Stimulated activated CD4-positive, alpha-beta T cell treated with anti-CD3 and anti-CD28 coated beads, Interleukin-1b, Interleukin-23, amount 100 ng/mL, for 1 hour (primary cell): ENCODE measurements at places on chromosomes 1 and 21.

- no peak for DNase-seq
Measured at GRCh38 chr21:45295576-45296365, 8.1 kb upstream of the POFUT2 start.

- DNase-seq, result no peak
Measured at GRCh38 chr21:28421716-28422524, 570.8 kb downstream of the LTN1 start.

DNA sequence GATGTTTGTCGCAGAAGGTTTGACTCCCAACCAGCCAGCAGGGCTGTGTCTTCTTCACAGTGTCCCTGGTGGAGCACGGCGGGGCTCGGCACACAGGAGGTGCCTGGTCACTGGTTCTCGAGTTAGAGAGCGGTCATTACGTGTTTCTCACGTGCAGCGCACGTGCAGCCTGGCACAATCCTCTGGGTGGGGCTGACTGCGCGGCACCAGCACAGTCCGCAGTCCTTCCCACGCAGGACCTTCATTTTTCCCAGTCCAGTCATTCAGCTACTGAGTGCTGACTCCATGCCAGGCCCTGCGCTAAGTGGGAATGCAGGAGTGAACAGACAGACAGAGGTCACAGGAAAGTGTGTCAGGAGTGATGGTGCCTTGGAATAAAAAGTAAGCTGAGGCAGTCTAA is 46.2 kb upstream of the GPR153 start:
- DNase-seq, result no peak

GRCh38 chr1:40868051-40868723 is 6.0 kb upstream of the CITED4 start:
- DNase-seq, result no peak

GRCh38 chr1:155424091-155424490 is 103.4 kb downstream of the RUSC1 start:
- no peak for DNase-seq

DNA sequence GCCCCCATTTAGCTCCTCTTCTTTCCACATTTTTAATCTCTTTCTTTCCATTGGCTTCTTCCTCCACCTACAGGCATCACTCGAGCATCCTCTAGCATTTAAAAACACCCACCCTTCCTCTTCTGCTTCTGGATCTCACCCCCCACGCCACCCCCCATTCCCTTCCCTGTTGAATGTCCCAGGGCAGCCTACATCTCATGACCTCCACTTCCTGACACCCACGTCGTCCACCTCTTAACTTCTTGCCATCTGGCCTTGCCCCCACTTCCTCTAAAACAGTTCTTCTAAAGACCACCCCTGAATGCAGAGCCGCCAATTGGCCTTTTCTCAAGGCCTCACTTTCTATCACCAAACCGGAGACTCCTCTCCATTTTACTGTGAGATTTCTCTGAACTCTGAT is 6.1 kb upstream of the ETNK2 start:
- no peak for DNase-seq

DNA sequence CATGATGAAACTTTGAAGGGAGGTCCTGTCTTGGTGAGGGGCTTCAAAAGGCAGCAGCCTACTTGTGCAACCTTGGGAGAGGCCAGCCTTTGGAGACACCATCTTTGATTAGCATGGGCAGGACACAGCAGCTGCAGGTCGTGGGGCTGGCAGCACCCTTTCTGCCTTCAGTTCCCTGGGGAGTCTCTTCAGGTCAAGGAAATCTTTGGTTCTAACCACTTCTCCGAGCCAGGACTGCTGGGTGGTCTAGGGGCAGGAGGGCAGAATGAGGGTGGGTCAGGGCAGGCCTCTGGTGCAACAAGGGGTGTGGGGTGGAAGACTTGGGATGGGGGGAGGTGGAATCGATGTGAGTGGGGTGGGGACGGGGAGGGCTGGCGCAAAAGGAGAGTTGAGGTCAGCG is 269.7 kb downstream of the FOXD2 start:
- DNase-seq, result no peak

DNA sequence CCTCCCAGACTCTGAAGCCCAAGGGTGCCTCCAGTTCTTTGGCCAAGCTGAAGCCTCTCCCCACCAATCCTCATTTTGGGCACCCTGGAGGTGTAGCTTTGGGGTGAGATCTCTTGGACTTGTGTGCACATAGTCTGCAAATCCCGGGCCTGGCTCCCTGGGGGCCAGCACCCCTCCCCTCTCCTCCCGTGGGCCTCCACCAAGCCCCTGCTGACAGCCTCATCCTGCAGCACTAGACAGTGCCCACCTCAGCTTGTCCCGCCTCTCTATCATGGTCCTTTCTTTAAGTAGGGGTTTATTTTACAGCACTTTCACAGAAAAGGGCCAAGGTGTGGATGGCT is 3.2 kb downstream of the GJC2 start:
- no peak for DNase-seq

- no peak for DNase-seq
Measured at GRCh38 chr1:184255560-184255959, 131.3 kb upstream of the C1orf21 start.

DNA sequence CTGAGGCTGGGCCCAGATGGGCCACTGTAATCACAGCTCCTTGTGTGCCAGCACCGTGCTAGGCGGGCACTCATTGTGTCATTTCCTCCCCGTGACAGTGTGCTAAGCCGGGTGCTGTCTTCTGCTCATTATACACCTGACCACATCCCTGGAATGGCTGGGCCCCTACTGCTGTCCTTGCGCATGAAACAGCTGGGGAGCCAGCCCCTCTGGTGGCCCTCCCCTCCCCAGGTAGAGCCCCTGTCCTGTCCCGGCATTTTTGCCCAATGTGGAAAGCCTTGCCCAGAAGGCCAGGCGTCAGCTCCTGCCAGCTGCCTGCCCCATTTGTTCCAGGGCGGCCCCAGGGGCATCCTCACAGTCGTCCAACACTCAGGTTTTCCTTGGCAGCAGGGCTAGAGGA is 107.4 kb upstream of the CASZ1 start:
- DNase-seq, result no peak

GRCh38 chr1:46690931-46691421 is 19.3 kb downstream of the TEX38 start:
- no peak for DNase-seq

GRCh38 chr1:184974056-184974836 is at the start of gene NIBAN1:
TSS of gene NIBAN1 (minus strand) at chr1:184974508. CDS start at chr1:184974356, 152 bp downstream.
- peak; percentile 13 for DNase-seq

GRCh38 chr1:216416488-216416887 is 6.8 kb downstream of the USH2A start:
- DNase-seq, result no peak

DNA sequence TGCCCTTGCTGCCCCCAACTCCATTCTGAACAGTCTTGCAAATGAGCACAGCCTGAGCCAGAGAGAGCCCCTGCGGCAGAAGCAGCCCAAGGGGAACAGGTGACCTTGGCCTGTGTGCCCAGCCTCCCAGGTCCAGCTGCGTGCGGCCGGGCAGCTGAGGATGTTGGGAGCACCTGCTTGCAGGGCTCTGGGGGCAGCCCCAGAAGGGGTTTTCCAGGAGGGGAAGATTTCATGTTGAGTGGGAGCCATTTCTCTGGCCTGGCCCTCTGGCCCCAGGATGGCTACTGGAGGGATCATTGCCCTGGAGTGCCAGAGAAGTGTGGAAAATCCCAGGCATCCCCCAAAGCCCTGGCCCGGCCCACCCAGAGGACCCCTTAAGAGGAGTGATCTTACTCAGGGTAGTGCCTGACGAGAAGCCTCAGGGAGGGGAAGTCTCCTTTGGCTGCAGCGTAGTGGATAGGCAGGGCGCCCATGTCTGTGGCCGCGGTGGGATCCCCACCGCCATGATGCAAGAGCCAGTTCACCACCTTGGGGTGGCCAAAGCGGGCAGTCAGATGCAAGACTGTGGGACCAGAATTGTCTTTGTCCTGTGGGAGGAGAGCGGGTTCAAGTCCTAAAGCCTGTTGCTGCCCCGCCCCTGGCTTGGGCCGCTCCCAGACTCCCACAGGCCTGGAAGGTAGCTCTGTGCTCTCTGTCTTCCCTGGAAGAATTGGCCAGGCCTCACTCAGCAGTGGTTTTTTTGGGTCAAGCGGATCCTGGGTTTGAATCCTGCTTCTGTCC is 20.6 kb upstream of the RNU1-4 start:
- no peak for DNase-seq

DNA sequence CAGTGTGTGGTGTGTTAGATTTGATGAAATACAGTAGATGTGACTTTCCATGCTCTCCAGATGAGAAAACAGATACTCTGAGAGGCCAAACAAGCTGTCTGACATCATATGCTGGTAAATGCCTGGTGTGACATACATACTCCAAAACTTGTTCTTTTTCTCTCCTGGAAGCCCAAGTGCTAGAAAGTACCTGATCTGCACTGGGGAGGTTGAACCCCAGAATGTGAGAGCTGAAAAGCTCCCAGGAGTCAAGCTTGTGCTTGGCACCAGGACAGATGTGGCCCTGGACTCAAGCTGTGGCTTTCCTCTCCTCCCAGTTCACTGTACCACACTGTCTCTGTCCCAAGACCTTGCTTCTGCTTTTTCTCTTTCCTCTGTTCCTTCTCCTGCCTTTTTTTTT is 389.0 kb upstream of the USP24 start:
- no peak for DNase-seq

GRCh38 chr1:218463194-218464156 is 118.3 kb downstream of the TGFB2 start:
- no peak for DNase-seq

DNA sequence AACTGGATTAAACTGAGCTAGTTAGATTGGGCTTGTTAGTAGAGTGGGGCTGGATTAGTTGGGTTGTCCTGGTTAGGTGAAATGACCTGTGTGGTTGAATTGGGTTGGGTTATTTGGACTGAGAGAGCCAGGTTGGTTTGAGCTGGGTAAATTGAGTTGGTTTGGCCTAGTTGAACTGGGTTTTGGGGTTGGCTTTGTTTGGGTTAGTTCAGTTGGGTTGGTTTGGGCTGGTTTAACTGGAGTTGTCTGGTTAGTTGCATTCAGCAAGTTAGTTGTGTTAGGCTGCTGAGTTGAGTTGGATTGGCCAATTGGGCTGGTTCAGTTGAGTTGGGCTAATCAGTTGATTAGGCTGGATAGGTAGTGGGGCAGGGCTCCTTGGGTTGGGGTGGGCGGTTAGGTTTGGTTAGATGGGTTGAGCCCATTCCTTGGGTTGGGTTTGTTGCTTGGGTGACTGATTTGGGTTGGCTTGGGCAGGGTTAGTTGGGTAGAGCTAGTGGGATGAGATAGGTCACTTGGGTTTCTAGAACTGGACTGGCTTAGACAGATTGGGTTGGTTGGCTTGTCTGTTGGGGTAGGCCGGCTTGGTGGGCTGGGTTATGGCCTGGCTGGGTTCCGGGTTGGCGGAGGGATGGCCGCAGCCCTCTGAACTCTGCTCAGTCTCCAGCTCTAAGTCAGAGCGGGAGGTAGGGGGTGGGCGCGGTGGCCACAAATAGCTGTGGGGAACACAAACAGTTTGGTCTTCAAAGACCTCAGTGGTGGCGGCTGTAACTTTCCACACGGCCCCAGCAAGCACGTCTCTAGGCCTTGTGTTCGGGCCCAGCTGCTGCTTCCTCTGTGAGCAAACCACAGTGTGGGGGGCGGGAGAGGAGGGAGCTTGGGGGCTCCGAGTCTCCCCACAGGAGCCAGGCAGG is 67.2 kb upstream of the RUNX3 start:
- no peak for DNase-seq

DNA sequence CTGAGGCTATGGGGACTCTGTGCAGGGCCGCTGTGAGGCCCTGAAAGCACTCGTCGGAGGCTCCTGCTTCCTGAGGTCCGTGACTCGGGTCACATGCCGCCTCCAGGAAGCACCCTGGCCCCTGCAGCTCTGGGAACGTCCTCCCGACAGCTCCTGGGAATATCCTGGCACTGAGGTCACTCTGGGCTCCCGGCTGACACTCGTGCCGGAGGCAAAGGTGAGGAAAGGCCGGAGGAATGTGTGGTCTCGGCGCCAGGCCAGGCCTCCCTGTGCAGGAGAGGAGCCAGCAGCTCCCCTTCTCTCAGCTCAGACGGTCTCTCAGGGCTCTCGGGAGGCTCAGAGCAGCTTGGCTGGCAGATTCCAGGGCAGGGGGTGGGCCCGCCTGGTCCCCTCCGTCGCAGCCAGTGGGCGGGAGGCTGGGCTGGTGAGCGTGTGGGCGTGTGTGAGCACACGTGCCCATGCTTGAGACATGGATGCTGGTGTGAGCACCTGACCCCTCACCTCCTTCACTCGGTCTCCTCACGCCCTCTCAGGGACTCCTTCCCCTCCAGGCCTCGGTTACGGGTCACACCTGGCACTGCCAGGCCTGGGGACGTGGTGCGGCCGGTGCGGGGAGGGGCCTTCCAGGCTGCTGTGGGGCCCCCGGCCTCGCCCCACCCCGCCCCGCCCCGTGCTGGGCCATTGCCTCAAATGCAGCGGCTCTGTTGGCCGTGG is 5.5 kb upstream of the RNF223 start:
- no peak for DNase-seq

GRCh38 chr1:16215882-16216753 is 3.7 kb upstream of the ARHGEF19 start:
- DNase-seq, result no peak

DNA sequence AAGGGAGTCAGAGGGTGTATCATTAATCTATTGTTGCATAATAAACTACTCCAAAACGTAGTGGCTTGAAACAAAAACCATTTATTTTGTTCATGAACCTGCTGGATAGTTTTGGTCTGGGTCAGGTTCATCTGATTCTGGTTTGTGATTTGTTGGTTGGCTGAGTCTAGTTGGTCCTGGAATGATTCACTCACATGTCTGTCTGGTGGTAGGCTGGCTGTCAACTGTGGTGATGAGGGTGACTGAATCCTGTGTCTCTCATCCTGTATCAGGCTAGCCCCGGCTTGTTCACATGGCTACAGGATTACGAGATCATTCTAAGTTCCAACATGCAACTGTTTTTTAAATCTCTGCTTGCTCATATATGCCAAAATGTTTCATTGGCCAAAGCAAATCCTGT is 22.5 kb upstream of the SIKE1 start:
- no peak for DNase-seq

- DNase-seq, result no peak
Measured at GRCh38 chr1:243343970-243344937, 88.4 kb downstream of the SDCCAG8 start.

DNA sequence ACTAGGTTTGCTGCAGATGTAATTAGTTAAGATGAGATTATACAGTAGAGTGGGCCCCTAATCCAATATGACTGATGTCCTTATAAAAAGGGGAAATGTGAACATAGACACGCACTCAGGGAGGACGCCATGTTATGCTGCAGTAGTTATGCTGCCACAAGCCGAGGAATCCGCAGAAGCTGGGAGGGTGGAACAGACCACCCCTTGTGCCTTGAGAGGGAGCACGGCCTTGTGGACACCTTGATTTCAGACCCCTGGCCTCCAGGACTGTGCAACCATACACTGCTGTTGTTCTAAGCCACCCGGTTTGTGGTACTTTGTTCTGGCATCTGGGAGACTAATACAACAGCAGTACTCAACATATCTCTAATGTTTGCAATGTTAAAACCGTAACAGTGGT is 57.9 kb upstream of the HIVEP3 start:
- DNase-seq, result no peak

- peak; percentile 5 for DNase-seq
Measured at GRCh38 chr1:86774305-86775295, 70.2 kb downstream of the SH3GLB1 start.

GRCh38 chr1:9369964-9370788 is 77.5 kb downstream of the SPSB1 start:
- DNase-seq, result no peak
